ENCODE measurements at places on chromosomes 13 and 19. TPM values are rescaled to one million over a fixed set of nuclear protein-coding genes. Genes with fewer than 3 reads are reported as not detected.

- no peak for DNase-seq
Observed at GRCh38 chr19:3369337-3370213, 3.2 kb downstream of the NFIC start.

- DNase-seq = no peak
Observed at GRCh38 chr19:39544226-39544903, 4.4 kb upstream of the EID2 start.

- peak; percentile 35 for DNase-seq
Observed at GRCh38 chr19:19064811-19065745, 1.3 kb downstream of the SLC25A42 start.

DNA sequence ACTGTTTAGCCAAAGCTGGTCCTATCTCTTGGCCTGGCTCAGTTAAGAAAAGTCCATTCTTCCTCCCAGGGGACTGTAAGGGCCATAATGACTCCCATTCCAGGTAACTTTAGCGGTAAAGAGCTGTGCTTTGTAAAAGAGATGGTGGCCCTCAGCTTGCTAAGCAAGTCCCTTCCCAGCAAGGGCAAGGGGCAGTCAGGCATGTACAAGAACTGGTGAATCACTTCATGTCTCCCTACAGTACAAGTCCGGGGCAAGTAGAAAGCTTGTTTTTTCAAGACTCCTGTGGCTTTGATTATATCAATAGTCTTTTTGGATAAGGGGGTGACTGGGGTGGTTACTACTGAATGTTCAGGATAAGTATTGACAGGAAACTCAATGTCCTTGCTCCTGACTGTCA, 88.9 kb downstream of the SLC25A15 start:
- DNase-seq = no peak

DNA sequence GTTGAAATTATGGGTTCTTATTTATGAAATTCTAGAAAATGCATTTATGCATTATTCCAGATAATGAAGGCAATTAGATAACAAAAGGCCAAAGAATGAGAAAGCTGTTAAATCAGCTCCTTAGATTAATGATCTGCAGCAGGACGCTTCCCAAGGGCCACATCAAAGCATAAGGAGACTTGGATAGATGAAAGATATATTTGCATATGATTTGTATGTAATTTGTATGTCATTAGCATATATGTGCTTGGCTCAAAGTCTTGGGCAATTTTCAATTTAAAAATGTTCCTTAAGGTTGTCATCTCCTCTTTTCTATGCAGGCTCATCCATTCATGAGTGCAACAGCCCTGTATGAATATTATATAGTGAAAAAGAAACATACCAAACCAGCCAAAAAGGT, 126.8 kb upstream of the IRS2 start:
- DNase-seq = no peak

- DNase-seq = no peak
Observed at GRCh38 chr13:46717275-46717674, 79.7 kb downstream of the ESD start.

- peak; percentile 28 for DNase-seq
Observed at GRCh38 chr13:93216122-93216521, 10.5 kb upstream of the GPC6 start.

- DNase-seq = no peak
Observed at GRCh38 chr13:31250435-31250834, 50.7 kb downstream of the B3GLCT start.

- DNase-seq = no peak
Observed at GRCh38 chr13:72199640-72200039, 332.6 kb upstream of the DACH1 start.

DNA sequence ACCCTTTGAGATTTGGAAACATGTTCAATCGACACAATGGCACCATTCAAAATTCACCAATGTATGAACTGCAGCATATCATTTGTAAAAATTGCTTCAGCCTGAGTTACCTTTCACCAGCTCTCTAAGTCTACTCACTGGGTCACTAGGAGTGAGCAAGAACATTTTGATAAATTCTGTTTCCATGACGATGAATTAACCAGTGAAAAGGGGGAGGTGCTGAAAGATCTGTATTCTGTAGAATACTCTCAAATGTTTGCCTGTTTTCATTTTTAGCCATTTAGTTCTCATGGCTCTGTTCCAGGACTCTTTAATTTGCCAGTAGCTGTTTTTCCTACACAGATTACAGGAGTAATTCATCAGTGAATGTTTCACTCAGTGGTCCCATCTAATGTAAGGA, 883.4 kb downstream of the DIAPH3 start:
- no peak for DNase-seq

GRCh38 chr19:6005321-6006069, 27.6 kb upstream of the RANBP3 start:
- DNase-seq = no peak

DNA sequence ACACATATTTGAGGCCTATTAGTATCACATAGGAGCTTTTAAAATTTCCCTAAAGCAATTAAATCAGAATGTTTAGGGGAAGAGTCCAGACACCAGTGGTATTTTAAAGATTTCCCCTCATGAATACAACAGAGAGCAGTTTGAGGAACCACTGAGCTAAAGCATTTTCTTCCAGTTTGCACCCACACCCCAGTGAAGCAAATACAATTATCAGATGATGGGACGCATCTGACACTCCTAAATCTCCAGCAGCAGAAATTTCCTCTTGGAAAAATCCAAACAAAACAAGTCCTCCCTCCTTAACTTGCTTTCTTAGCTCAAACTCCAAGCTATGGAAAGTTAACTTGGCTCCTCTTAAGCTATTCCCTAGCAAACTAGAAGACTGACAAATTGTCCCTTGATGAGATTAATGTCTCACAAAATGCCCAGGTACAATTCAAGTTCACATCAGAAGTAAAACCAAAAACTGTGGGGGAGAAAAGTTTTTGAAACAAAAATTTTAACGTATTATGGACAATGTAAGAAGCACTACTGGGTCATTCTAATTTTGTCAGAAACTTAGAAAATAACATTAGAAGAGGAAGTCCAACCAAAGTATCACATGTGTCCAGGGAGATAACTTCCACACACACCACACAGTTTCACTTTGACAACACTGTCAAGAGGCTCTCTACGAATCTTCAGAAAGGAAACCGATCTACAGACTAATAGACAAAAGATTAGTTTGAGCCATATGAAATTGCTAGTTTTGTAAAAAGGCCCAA, 74.1 kb downstream of the ABCC4 start:
- DNase-seq = no peak

- no peak for DNase-seq
Observed at GRCh38 chr19:16444269-16444600, 27.5 kb downstream of the EPS15L1 start.

DNA sequence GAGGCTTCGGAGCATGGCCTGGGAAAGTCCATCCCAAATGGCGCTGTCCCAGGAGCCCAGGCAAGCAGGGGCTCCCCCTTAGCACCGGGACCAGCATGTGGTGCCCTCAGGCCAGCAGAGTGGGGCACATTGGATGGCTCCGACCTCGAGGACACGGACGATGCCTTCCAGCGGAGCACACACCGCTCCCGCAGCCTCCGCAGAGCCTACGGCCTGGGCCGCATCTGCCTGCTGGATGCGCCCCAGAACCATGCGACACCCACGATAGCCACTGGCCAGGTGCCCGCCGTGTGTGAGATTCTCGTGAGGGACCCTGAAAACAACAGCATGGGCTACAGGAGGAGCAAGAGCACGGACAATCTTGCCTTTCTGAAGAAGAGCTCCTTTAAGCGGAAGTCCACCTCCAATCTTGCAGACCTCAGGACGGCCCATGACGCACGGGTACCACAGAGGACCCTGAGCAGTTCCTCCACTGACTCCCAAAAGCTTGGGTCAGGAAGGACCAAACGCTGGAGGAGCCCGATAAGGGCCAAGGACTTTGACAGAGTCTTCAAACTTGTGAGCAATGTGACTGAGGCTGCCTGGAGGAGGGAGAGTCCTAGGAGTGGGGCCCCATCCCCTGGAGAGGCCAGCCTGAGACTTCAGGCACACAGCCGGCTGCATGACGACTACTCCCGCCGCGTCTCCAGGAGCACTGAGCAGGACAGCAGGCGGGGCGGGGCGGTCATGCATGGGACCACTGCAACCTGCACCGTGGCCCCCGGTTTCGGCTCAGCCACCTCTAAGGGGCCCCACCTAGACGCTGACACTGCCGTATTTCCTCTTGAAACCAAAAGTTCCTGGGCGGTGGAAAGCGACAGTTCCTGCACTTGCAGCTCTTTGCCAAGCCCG, 63.1 kb downstream of the SPATA13 start:
- DNase-seq = no peak

DNA sequence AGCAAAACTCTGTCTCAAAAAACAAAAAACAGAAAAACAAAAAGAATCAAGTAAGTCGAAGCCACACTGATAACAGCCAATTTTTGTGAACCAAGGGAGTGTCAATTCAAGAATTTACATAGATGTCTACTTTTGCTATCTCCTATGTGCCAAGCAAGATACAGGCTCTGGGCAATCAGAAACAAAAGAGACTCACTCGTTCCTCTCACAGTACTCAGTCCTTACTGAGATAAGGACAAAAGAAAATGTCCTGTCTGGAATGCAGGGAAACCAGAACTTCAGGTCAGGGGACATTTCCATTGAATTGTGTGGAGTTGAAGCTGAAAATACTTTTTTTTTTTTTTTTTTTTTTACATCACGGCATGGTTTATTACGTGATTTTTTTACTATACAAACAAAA, 53.0 kb downstream of the NLRP12 start:
- no peak for DNase-seq

- no peak for DNase-seq
Observed at GRCh38 chr13:96431044-96431581, 341.2 kb downstream of the HS6ST3 start.

DNA sequence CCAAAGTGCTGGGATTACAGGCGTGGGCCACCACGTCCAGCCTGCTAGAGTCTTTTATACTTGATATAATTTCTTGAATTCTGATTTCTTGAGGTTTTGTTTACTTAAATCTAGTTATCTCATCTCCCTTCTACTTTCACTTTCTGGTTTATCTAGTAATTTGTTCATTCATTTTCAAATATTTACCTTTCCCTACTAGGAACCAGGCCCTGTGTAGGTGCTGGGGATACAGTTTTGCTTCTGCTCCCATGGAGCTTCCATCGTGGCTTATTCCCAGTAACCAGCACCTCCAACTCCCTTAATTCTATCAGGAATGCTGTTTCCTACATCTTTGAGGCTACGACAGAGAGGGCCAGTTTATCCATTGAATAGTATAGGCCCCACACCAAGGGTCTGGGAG, 24.1 kb upstream of the TRIM13 start:
- DNase-seq = no peak

GRCh38 chr13:49354719-49355118, 89.1 kb downstream of the CAB39L start:
- no peak for DNase-seq

- no peak for DNase-seq
Observed at GRCh38 chr19:3784607-3785450, 1.4 kb downstream of the MATK start.

DNA sequence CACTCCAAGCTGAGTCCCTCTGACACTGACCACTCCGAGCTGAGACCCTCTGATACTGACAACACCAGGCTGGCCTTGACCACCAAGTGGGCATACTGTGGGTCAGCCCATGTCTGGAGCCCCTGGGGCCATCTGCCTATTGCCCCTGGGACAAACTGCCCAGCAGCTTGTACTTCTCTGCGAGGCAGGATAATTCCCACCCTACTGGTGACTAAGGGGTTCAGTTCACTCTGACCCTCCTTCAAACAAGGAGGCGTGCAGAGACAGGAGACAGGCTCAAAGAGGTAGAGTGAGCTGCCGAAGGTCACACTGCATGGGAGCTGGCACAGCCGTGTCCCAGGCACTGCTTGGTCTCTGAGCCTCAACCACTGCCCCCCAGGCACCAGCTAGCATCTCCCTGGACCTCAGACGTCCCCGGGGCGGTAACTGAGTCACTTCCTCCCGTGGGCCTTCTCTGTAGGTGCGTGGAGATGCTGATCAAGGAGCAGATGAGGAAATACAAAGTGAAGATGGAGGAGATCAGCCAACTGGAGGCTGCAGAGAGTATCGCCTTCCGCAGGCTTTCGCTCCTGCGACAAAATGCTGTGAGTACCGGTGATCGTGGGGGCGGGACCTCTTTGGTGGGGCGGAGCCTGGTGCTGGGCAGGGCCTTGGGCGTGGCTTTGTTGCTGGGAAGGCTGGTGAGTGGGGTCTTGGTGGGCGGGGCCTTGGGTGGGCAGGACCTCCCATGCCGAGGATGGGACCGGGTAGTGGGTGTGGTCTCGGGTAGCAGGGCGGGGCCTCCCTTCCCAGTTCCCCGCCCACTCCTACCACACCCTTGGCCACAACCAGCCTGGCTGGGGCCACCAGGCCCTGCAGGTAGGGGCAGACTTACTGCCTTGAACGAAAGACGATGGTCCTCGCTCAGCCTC, 5.8 kb upstream of the USE1 start:
- DNase-seq = peak; percentile 100

DNA sequence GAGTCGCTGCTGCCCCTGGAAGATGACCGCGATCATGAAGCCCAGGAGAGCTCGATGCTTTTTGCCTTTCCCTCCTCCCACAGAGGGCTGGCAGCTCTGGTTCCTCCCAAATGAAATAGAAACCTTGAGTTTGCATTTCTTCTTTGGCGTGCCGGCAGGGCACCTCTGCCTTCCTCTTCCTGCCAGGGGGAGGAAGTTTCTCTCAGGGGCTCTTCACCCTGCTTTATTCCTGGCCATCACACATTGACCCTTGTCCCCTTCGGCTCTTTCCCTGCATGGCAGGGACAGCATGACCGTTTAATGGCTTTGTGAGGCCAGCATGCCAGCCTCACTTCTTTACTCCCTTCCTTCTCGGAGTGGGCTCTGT, 47.9 kb downstream of the ACTN4 start:
- no peak for DNase-seq

DNA sequence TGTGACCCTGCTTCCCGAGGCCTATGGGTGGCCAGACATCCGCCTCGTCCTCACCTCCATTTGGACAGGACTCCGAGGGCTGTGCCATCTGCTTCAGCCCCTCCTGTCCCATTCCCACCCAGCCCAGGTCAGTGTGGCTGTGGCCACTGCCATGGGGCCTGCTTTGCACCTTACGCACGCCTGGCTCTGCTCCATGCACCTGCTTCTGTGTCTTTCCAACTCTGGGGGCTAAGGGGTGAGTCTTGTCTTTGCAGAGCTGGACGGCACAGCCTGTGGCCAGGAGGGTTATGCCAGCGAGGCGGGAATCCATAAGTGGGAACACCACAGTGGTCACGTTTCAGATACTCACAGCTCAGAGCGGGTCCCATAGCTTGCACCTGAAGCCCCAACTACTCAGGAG, 5.2 kb upstream of the ZNF554 start:
- DNase-seq = no peak

DNA sequence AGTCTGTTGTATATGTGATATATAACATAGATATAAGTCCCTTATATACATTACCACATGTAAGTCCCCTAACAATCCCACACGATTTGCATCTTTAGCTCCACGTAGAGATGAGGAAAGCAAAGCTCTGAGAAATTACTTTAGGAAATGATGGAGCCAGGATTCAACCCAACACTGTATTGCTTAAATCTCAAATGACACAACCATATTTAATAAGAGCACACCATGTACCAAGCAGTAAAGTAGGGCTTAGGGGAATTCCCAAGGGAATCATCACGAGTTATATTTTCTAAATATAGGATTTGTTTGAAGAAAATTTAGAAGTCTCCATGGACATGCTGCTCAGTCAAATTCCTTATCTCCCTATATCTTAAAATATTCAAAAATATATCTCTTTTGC, 61.3 kb upstream of the POMP start:
- DNase-seq = no peak

The STOML3 gene
- not detected for total RNA-seq

The ACP7 gene
- 0.11 TPM for total RNA-seq

The TNFSF13B gene
- not detected for total RNA-seq

The KANK3 gene
- total RNA-seq = 8.0 TPM

The TYROBP gene
- total RNA-seq = 0.46 TPM

The BEST2 gene
- 4.7 TPM for total RNA-seq

The MYH14 gene
- 25.8 TPM for total RNA-seq

The VSIG10L gene
- 14.1 TPM for total RNA-seq

Data from WTC11 (cell line).